H54 (cell line): ENCODE measurements at places on chromosomes 7 and 10.

GRCh38 chr10:52744057-52744805 is 28.4 kb downstream of the MBL2 start:
- DNase-seq: no peak

- no peak for DNase-seq
These were observed 136.6 kb downstream of the ARID5B start for GRCh38 chr10:62037890-62038608.

DNA sequence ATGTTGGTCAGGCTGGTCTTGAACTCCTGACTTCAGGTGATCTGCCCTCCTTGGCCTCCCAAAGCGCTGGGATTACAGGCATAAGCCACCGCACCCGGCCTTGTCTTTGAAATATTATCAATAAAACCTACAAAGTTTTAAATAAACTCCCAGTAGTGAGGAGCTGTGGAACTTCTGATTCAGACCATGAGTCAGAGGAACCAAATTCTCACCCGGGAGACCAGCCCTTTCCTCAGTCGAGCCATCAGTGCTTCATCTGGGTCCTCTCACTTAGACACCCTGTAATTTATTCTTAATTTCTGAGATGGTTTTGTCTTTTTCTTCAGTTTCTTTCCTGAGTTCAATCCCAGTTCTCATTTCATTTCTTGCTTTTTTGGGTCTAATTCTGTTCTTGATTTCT is 68.6 kb downstream of the DYNC2I1 start:
- DNase-seq: peak; percentile 47

DNA sequence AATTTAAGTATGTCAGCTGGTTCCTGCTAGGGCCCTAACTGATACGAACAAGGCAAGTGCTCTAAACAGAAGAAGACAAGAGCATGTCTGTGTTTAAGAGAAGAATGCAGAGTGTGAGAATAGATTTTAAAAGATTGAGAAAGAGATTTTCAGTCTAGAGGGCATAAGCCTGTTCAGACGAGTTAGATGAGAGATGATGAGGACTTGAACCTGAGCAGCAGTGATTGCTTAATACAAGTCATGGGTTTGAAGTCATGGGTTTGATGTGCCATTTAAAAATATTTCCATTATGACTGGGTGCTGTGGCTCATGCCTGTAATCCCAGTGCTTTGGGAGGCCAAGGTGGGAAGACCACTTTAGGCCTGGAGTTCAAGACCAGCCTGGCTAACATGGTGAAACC is 108.9 kb upstream of the PLXDC2 start:
- no peak for DNase-seq
